ENCODE measurements at places on chromosomes 6 and 20.

DNA sequence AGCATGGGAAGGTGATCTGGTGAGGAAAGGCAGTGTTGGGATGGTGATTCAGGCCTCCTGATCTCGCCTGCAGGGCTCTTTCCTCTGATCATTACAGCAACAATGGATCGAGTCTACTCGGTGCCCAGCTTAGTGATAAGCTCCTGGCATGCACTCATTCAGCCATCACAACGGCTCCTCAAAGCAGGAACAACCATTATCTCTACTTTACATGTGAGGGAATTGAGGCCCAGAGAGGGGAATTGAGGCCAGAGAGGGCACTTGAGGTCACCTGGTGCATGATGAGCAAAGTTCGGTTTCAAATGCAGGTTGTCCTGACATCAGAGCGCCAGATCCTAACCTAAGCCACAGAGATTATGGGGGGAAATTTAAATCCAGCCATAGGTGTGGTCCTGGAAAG is 42.0 kb upstream of the BPIFA2 start:
- DNase-seq, result no peak

GRCh38 chr6:132853059-132853458 is 38.7 kb downstream of the RPS12 start:
- DNase-seq, result no peak

- DNase-seq, result no peak
These were observed 184.3 kb downstream of the CARMIL1 start for GRCh38 chr6:25463441-25463840.

- no peak for DNase-seq
These were observed 151.2 kb downstream of the GRM4 start for GRCh38 chr6:33994472-33995308.

DNA sequence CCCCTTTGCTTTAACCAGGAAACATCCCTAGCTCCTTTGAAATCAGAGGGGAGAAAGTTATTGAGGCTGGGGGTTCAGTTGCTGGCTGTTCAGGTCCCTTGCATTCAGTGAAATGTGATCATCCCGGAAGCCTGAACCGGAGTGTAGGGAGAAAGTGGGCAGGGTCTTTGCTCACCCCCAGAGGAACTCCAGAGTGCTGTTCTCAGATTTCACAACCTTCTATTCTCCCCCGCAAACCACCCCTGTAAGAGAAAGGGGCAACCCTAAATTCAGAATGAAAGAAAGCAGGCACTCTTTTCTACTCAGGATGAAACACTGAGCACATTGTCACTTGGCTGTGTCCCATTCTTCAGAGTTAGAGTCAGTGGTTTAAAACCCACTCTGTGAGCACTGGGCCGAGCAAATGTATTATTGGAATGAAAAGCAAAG is 139.8 kb downstream of the KHDC1L start:
- no peak for DNase-seq

DNA sequence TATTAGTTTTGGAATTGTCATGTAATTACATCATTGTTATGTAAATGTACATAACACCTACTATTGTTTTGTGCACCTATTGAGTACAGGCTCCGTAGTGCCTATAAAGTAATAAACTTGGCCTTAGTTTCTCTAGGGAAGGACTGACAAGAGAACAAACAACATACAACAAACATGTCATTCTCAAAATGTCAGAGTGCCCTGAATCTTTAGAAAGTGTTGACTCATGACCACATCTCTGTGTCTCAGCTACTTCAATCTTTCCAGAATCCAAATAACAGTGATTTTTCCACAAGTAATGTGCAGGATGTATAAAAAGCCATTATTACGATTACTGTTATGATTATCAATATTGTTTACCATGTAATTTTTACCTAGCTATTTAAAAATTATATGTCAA is 17.2 kb downstream of the LAMP5 start:
- DNase-seq, result no peak

DNA sequence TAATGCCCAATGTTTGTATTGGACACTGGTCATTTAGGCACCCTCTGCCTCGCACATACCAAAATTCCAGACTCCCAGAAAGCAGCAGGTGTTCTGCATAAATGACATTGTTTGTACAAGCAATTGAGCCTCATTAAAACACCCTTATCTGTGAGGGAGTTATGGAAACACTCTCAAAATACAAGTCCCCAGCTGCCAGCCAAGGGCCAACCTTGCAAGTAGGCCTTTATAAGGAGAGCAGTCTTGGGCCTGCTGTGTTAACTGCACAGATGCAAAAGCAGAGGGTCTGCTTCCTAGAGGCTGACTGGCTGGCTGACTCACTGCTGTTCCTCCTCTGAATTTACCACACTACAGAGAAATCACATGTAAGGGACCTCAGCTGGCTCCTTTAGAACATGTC is 150.4 kb upstream of the HMGN3 start:
- no peak for DNase-seq

DNA sequence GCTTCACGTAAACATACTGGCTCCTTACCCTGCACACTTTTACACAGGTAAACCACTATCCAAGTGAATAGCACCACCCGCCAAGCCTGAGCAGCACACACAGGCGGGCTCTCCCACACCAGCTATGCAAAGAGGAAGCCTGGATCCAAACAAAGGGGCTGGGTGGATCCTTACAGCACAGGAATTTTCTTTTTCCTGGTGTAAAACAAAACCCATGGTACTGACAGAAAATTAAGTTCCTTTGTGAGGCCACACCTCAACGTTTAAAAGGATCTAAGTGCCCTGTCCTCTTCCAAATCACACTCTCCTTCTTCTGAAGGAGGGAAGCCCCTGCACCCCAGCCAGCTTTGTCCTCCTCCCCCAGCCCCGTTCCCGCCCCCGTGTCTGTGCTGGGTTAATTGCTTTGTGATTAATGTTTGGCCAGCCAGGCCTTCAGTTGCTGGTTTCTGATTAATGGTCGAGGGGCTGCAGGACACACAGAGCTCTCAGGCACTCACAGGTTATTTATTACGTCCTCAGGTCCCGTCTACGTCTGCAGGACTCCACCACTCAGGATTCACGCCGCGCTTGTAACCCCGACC is 6.1 kb downstream of the DACT2 start:
- DNase-seq, result no peak

- no peak for DNase-seq
These were observed 80.0 kb upstream of the PREP start for GRCh38 chr6:105482921-105483320.

- DNase-seq, result no peak
These were observed 34.3 kb upstream of the OGFRL1 start for GRCh38 chr6:71254323-71254722.

DNA sequence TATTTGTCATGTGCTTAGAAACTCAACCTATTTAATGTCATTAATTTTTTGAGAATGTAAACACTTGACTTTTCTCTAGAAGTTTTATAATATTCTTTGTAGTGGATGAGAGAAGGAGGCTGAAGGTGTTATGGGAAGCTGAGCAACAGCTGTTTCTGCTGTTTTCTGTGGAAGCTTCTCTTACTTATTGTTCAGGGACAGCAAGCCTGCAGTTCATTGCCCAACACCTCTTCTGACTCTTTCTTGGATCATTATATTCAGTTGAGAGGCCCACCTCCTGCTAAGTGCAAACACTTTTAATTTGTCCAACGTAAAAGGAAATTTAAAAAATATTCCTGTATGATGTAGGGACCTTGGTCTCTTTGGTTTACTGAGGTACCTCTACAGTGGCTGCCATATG is 12.0 kb upstream of the ADGRF4 start:
- no peak for DNase-seq

DNA sequence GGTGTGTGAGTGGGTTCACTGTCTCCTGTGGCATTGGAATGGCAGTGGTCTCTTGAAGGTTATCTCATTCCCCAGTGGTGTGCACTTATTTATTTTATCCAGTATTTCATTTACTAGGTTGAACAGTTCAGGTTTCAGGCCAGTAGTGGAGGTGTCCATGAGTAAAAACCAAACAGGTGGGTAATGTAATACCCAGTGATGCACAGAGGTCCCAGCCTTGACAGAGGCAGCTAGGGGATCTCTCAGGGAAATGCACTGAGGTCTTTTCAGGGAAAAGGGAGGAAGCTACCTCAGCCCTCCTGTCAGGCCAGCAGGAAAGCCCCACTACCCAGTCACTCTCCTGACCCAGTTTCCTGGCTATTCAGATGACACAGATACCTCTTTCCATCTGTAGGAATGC is 403.6 kb downstream of the UTRN start:
- DNase-seq, result no peak

DNA sequence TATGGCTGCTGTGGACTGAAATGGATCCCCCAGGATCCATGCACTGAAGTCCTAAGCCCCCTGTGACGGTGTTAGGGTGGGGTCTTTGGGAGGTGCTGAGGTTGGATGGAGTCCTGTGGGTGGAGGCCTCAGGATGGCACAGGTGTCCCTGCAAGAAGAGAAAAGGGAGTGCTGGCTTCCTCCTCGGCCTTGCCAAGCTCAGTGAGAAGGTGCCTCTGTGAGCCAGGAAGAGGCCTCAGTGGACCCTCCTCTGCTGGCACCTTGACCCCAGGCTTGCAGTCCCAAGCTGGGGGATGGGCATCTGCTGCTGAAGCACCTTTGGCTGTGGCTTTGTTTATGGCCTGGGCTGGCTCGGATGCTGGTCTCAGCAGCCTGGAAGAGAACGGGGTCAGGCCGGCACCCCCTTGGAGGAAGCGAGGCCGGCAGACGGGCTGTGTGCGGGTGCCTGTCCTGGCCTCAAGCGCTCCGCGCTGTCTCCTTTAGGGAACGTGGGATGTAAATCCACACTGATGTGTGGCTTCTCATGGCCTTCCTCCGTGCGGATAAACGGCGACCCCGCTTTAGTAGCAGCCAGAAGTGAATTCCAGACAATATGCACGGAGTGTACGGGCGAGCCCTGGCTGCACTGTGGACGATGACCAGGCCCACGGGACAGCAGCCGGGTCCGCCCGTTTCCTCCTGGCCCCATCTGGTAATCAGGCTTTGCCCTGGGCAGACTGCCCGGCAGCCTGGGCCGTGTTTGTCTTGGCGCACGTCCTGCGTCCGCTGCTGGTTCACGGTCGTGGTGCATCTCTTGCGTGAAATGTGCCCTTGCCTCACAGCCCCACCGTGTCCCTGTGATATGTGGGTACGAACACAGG is 182.6 kb downstream of the ERMARD start:
- no peak for DNase-seq
